ENCODE measurements at places on chromosomes 6 and 20.

- no peak for DNase-seq
Measured at GRCh38 chr6:54710456-54710855, 136.1 kb upstream of the FAM83B start.

DNA sequence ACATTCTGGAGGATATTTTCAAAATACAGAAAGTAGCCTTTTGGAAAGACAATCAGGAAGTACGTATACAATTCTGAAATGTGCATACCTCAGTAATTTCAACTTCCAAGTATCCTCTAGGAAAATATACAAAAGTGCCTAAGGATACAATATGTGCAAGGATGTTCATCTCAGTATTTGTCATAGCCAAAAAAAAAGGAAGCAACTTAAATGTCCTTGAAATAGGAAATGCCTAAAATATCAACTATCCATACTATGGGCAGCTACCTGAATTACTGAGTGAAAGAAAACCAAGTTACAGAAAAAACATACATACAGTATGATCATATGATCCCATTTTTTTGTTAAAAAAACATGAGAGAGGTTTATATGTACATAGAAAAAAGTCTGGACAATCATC lies 1.5 kb downstream of the PPIL1 start:
- no peak for DNase-seq

- DNase-seq, result no peak
Measured at GRCh38 chr20:11522366-11522741, 395.3 kb upstream of the BTBD3 start.

GRCh38 chr6:87082160-87082721 lies 12.7 kb downstream of the CGA start:
- DNase-seq, result no peak

DNA sequence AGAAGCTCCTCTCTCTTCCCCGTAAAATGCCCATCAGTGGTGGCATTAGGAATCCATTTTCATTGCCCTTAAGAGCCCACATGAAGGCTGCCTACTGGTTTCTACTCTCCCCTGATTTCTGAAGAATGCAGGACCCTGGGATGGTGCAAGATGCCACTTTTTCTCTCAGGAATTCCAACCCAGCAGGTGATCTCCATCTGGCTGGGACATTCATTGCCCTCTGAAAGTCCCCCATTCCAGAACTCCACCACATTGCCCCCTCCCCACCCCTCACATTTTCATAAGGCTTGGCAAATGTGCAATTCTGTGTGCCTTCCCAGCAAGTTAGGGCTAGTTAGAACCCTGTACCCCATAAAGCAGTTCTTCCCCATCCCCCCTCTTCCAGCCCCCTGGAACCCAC lies 88.0 kb downstream of the BANF2 start:
- no peak for DNase-seq

DNA sequence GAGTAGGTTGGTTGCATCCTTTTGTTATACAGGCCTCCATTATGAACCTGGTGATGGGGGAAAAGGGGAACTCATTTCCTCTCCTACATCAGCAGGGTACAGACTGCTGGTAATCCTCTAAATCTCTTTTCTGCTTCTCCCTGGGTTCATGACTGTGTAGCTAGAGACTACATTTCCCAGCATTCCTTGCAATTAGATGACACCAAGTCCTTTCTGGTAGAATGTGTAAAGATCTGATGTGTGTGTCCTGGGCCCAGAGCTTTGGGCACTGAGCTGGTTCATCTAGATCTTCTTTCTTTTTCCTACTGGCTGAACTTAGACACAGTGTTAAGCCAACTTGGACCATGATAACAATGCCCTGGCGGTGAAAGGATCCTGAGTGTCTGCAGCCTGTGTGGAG lies 104.7 kb upstream of the IFNGR1 start:
- no peak for DNase-seq

DNA sequence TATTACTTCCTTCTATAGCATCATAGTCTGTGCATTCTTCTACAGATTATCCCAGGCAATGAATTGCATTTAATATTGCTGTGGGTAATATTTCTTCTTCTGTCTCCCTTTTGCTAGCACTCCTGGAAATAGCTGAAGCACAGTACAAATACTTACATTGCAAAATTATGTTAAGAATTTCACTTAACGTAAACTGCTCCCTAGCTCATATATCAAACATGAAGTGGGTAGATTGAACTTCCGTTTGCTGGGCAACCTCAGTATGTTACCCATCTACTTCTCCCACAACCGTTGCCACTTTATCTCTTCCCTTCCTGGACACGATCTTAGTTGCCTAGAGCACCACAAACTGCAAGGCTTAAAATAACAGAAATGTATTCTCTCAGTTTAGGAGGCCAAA lies 963.3 kb downstream of the KIF16B start:
- no peak for DNase-seq

GRCh38 chr6:145423936-145424335 lies 311.4 kb downstream of the EPM2A start:
- no peak for DNase-seq

- no peak for DNase-seq
Measured at GRCh38 chr6:3162067-3162497, 4.7 kb upstream of the TUBB2A start.

GRCh38 chr6:16533721-16534136 lies 227.5 kb downstream of the ATXN1 start:
- peak; percentile 45 for DNase-seq

DNA sequence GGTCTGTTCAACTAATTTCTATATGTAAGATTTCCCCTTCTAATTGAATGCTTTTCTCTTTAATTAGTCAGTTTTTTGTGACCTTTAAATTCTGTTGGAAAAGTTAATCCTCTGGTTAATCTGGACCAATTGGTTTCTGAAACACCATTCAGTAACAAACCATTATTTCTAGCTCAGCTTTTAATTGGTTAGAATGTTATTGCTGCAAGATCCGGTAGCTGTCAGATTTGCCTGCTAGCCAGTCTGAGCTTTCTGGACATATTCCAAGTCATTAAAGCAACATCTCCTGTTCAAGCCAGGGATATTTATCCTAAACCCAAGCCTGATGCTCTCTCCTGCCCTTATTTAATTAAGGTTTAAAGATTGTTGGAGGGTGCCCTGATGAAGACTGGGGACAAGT lies 55.1 kb upstream of the FBXL4 start:
- DNase-seq, result no peak

DNA sequence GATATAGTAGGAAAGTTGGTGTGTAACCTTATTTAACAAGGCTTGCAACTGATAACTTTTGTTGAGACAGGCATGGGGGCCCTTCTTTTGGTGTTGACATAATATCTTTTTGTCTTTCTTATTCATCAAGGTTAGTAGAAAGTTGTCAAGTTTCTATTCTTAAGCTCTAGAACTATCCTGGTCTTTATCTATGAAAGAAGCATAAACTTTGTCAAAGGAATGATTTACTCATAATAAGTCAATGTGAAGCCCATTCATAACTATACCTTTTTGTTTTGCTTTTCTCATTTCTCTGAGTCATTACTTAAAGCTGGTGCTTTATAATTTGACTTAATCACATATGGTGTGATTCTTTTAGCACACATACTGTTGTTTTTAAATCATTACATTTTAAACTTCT lies 312.4 kb downstream of the UTRN start:
- no peak for DNase-seq

DNA sequence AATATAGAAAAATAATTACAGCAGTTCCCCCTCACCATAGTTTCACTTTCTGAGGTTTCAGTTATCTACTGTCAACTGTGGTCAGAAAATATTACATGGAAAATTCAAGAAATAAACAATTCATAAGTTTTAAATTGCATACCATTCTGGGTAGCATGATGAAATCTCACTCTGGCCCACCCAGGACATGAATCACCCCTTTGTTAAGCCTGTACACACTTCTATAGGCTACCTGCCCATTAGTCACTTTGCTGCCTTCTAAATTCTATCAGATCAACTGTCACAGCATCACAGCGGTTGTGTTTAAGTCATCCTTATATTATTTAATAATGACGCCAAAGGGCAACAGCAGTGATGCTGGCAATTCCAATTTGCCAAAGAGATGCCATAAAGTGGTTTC lies 140.3 kb upstream of the RUNX2 start:
- peak; percentile 14 for DNase-seq

DNA sequence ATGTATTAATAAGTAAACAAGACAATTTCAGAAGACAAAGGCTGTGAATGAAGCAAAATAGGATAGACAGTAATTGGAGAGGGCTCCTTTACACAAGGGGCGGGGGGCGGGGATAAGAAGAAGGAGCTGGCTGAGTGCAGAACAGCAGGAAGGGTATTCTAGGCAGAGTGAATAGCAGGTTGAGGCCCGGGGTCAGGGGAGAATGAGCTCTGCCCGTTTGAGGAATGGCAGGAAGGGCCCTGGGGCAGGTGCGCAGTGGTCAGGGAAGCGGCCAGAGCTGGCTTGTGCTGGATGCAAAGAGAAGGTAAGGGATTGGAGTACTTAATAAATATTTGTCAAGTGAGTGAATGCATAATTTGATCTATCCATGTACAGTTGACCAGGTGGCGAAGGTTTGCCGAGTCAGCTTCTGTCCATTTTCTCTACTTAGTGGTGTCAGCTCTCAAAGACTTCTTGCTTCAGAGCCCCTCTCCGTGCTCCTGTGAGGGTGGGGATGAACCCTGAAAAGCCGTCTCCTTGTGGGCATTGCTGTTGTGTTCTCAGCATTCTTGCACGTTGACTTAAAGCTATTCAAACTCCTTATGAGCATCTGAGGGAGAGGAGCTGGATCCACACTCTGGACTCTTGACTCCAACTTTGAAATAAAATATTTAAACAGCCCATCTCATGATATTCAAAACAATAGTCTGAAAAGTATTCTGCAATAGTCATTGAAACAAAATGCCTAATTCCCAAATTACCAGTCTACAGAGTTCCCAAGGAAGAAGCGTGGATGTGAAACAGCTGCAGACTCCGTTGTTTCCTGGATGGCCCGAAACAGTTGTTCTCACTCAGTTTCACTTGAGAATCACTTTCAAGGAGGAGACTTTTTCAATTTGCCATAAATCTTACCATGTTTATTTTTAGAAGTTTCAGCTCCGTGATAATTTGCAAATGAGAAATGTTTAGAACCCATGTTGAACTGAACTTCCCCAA lies 105.1 kb downstream of the EDN3 start:
- DNase-seq, result no peak

DNA sequence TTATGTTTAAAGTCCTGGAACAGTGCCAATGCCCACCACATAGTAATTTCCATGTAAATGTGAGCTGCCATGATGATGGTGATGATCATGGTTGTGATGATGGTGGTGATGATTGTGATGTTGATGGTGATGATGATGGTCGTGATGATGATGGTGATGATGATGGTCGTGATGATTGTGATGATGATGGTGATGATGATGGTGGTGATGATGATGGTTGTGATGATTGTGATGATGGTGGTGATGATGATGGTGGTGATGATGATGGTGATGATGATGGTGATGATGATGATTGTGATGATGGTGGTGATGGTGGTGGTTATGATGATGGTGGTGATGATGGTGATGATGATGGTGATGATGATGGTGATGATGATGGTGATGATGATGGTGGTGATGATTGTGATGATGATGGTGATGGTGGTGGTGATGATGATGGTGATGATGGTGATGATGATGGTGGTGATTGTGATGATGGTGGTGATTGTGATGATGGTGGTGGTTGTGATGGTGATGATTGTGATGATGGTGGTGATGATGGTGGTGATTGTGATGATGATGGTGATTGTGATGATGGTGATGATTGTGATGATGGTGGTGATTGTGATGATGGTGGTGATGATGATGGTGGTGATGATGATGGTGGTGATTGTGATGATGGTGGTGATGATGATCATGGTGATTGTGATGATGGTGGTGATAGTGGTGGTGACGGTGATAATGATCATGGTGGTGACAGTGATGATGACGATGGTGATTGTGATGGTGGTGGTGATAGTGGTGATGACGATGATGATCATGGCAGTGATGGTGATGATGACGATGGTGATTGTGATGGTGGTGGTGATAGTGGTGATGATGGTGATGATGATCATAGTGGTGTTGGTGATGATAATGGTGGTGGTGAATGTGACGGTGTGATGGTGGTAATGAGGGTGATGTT lies 82.3 kb downstream of the PHACTR3 start:
- DNase-seq, result no peak

GRCh38 chr6:168277274-168277669 lies 42.3 kb downstream of the DACT2 start:
- no peak for DNase-seq

DNA sequence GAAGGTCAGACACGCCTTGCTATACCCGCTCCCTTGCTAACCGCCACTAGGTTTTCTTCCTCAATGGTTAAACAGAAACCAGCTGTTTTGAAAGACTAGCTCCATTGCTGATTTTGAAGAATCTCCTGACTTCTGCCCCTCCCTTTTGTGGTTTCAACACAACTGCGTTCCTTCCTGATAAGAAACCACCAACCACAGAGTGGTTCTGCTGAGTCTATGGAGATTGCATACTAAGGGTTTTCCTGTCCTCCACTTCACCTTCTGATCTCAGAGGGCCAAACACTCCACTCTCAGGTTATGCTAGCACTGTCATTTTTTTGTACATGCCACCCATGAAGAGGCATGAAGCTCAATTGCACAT lies 207.9 kb downstream of the MYLK4 start:
- DNase-seq, result peak; percentile 25

GRCh38 chr6:6829872-6830685 lies 241.6 kb downstream of the LY86 start:
- DNase-seq, result no peak

GRCh38 chr6:154500769-154501577 lies 9.5 kb downstream of the CNKSR3 start:
- DNase-seq, result no peak

- no peak for DNase-seq
Measured at GRCh38 chr6:37033255-37033654, 27.8 kb downstream of the FGD2 start.

DNA sequence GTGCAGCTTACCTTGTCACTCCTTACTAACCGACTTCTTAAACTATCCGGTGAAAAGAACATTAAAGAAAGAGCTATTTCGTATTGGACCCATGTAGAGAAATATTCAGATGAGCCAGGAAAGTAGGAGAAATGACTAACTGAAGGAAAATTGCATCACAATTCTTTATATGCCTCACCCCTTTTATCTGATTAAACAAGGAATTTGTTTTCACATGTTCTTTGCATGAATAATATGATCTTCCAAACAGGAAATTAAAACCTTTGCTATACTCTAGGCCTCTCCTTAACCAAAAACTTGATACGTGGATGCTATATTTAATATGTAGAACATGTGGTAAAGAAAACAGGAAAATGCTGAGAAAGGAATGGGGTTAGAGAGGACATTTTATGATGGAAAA lies 41.9 kb upstream of the LRRC1 start:
- DNase-seq, result no peak
